Natural killer cell (primary cell): ENCODE measurements at places on chromosomes 1 and 21.

GRCh38 chr1:178031856-178032320 lies 62.0 kb upstream of the RASAL2 start:
- no peak for DNase-seq

GRCh38 chr1:108877348-108878159 lies 769 bp downstream of the GPSM2 start:
- DNase-seq, result peak; percentile 13

DNA sequence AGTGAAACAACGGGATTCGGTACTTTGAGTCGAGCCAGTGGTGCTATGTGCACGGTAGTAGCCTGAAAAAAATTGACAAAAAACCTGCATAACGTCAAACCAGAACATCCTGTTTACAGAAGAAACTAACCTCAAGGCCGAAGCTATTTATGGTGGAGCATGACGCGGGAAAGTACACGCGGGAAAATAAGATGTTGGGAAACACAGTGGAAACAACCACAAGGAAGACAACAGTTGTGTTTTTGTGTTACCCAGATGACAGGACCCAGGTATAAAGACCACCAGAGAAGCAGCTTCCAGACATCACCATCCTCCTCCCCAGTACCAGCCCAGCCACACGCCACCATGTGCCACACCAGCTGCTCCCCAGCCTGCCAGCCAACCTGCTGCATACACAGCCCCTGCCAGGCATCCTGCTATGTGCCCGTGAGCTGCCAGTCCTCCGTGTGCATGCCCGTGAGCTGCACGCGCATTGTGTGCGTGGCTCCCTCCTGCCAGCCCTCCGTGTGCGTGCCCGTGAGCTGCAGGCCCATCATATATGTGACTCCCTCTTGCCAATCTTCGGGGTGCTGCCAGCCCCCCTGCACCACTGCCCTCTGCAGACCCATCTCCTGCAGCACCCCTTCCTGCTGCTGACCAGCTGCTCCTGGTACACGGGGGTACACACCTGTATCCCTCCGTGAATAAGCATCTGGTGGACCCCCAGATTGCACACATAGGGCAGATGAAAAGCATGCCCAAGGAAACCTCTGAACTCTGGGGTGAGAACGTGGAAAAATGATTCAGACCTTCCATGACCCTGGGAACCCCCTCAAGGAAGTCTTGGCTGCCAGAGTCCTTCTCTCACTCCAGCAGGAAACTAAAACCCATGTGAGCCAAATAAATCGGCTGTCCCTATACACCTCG lies at the start of gene KRTAP12-3:
Gene KRTAP12-3 (plus strand): TSS at position 298 of the 906 bp plus-strand sequence. CDS start 48 bp downstream, at position 346.
- peak; percentile 49 for DNase-seq

DNA sequence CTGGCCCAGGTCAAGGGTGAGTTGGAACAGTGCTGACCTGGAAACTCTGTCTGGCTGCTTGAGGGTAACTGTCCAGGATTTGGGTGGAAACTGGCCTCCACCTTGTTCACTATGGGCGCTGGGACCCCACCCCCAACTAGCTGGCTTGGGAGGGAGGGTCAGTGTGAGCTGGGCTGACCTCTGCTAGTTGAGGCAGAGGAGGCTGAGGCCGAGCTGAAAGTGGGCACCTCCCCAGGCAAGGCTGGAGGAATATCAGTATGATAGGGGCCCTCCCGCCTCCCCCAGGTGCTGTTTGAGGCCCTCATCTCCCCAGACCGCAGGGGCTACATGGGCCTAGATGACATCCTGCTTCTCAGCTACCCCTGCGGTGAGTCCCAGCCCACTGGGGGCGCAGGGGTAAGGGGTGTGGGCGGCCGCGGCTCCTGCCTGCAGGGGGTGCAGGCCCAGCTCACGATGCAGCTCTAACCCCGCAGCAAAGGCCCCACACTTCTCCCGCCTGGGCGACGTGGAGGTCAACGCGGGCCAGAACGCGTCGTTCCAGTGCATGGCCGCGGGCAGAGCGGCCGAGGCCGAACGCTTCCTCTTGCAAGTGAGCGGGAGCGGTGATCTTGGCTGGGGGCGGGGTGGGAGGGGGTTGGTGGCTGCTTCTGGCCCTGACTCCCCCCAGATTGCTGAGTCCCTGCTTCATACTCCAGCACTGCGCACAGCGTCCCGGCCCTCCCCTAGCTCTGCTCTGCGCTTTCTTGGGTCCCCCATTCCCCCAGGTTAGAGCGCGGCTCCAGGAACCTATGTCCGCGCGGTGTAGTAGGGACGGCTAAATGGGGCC lies 22.9 kb downstream of the PTPRU start:
- no peak for DNase-seq

GRCh38 chr21:17512253-17513213 lies at the start of gene CXADR:
Gene CXADR, plus strand, starts transcription at chr21:17513043. Its CDS starts 87 bp downstream, at chr21:17513130.
- DNase-seq, result peak; percentile 15

GRCh38 chr1:170619241-170620028 lies 44.5 kb upstream of the PRRX1 start:
- no peak for DNase-seq

- no peak for DNase-seq
Observed at GRCh38 chr1:204261746-204262505, 48.1 kb upstream of the GOLT1A start.

DNA sequence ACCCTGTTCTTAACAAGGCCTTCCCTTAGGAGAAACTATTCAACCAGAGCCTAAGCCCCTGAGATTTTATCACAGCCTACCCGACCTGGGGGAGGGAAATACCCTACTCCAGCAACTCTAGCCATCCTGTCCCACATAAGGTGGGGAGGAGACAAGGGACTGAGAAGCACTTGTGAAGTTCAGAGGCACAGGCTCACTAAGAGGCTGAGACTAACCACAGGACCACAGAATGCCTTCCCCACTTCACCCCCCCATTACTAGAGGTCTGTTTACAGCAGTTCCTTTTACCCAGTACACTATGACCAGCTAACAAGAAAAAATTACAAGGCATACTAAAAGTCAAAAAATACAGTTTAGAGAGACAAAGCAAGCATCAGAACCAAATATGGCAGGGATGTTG lies 86.8 kb downstream of the TEX35 start:
- DNase-seq, result no peak

- DNase-seq, result no peak
Observed at GRCh38 chr1:91527781-91528180, 27.1 kb downstream of the CDC7 start.

GRCh38 chr1:7229696-7230631 lies 444.7 kb downstream of the CAMTA1 start:
- DNase-seq, result no peak

DNA sequence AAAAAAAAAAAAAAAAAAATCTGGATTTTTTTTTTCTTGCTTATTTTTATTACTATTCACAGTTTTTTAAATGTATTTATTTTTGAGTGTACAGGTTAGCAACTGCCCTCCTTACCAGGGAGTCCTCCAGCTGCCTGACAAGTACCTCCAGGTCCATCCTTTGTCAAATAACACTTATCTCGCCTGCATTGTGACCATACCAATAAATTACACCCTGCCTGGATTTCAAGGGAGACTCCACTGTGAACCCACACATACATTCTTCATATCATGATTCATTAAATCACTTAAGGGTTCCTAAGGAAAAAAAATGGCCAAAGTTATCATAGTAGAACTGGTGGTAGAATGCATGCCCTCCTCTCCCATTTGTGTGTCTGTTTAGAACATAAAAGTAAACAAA lies 38.4 kb downstream of the EEIG2 start:
- DNase-seq, result no peak

GRCh38 chr1:183346276-183346732 lies 71.9 kb downstream of the NMNAT2 start:
- DNase-seq, result no peak

DNA sequence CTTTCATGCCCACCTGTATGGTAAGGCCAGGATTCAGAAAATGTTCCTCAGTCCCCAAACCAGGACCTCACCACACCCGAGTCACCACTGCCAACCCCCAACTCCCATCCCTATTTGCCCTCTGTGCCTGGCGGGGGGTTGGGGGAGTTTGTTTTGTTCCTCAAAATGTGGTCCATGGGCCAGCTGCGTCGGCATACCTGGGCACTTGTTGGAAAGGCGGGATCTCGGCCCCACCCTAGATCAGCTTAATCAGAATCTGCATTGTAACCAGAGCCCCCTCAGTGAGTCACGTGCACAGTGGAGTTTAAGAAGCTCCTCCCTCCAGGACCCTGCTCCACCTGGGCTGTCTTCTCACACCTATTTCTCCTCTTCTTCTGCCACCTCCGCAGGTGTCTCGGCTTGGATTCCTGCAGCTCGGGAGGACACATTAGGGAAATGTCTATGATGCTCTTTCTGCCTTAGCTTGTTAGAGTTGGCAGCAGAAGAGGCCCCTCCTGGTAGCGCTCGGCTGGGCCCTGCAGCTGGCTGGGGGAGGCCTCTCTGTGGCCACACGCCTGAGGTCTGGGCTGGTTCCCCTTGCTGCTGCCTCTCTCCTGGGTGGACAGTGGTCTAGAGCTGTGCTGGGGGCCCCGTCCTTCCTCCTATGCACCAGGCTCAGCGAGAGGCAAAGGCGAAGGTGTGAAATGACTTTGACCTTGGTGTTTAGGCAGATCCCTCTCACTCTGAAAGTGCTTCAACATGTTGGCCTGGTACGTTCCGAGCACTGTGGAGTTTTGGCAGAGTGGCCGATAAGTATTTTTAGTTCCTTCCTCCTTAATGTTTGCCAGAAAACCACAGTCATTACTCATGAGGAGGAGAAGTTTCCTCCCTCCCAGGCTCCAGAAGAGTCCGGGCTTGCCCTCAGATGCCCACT lies 41.8 kb upstream of the CAMTA1 start:
- DNase-seq, result peak; percentile 29

GRCh38 chr1:204296431-204296988 lies 63.2 kb downstream of the PLEKHA6 start:
- DNase-seq, result no peak

- DNase-seq, result no peak
Observed at GRCh38 chr1:79323239-79324025, 316.9 kb upstream of the ADGRL4 start.

- DNase-seq, result no peak
Observed at GRCh38 chr1:20682571-20683236, 21.5 kb upstream of the DDOST start.

- DNase-seq, result no peak
Observed at GRCh38 chr1:36231191-36231590, 6.9 kb downstream of the THRAP3 start.

- DNase-seq, result no peak
Observed at GRCh38 chr1:115565791-115566190, 76.0 kb upstream of the VANGL1 start.

DNA sequence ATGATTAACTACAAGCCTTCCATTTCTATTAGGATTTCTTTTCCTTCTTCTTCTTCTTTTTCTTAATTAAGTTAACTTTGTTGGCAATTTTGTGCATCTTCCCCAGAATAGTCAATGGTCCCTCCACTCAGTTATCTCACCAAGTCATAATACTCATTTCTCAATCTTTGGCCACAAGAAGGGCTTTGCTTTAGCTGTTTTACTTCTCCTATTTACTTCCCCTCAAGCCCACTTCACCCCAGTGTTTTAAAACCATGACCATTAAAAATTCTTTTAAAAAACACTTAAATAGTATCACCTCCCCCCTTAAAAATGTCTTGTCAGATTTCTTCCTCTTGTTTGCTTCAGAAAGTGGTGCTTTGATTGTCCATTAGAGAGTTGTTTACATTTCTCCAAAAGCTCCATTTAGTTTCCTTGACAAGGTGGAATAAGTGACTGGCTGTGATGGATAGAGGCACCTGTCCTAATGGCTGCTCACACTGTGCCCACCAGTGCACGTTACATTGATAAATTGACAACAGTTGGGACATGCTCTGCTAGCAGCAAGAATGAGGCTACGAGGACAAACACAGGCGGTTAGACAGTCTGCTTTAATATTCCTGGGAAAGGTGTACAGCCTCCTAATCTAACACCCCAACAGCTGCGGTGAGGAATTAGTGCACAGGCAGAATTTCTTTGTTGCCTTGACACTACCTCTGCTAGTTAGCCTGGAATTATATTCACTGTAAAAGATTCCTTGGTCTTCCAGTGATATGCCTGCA lies 354.7 kb downstream of the LMO4 start:
- DNase-seq, result no peak

DNA sequence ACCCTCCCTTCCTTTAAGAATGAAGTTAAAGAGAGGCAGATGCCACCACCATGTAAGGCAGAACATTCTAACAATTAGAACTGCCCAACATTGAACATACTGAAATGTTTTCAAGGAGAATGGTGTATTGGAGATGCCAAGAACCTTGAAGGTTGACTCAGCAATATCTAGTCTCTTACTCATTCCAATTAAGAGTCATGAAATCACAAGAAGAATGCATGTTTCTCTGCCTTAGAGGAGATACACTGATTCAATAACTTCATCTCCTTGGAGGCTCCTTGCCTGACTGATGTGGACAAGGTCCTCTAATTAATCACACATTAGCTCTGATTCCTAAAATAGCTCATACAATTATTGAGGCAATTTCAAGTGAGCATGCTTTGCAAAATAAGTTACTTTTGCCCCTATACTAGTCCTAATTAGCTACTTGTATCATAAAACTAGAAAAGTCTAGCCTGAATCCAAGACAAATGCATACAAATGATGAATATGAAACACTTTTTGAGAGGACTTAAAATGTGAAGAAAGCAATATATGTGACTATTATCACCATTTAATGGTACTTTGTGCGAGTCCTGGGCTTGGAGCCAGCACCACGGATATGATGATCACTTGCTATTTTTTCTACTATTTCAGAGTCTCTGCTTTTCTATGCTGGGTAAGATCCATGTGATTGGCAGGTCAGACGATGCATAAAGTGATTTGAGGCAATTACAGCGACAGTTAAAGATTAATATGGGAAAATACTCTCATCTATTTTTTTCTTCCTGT lies 114.5 kb downstream of the DSCAM start:
- no peak for DNase-seq

GRCh38 chr1:223301371-223301770 lies 62.6 kb downstream of the SUSD4 start:
- peak; percentile 48 for DNase-seq

- peak; percentile 39 for DNase-seq
Observed at GRCh38 chr1:175514387-175514953, 228.9 kb downstream of the TNR start.

DNA sequence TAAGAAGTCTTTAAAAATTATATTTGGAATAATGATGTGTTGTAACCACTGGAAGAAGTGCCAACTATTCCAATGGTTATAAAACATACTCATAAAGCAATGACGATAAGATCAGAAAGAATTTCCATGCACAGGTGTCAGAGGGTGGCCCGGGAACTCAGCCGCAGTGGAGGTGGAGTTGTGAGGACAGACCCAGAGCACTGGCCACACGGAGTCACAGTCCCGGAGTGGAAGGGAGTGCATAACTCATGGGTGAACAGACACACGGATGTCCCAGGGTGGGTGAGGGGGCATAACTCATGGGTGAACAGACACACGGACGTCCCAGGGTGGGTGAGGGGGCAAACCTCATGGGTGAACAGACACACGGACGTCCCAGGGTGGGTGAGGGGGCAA lies 2.5 kb downstream of the KRTAP10-4 start:
- no peak for DNase-seq

- no peak for DNase-seq
Observed at GRCh38 chr1:43678940-43679339, 28.4 kb upstream of the ST3GAL3 start.
